ENCODE measurements at places on chromosomes 16 and 17. TPM values are rescaled to one million over a fixed set of nuclear protein-coding genes. Genes with fewer than 3 reads are reported as not detected.

GRCh38 chr16:48105456-48105855 lies 50.3 kb downstream of the ABCC12 start:
- H3K4me3 ChIP-seq, result no peak overlapping the region
- no peaks in the 10 kb centered on the region for H3K27me3 ChIP-seq
- no peaks in the 10 kb centered on the region for H3K36me3 ChIP-seq
- DNase-seq, result no peak

The CCL1 gene
- total RNA-seq, result not detected

- H3K4me1 ChIP-seq, result peaks cover 9% of the 10 kb centered on the region
- no peak overlapping the region for H3K27ac ChIP-seq
- H3K4me3 ChIP-seq, result no peak overlapping the region
- H3K27me3 ChIP-seq, result peaks cover 3% of the 10 kb centered on the region
- no peaks in the 10 kb centered on the region for H3K36me3 ChIP-seq
- no peak for DNase-seq
Observed at GRCh38 chr16:86665929-86666328, 87.6 kb downstream of the FOXL1 start.

The C1QTNF8 gene
- not detected for total RNA-seq

- peaks cover 17% of the 10 kb centered on the region for H3K4me1 ChIP-seq
- H3K36me3 ChIP-seq, result no peaks in the 10 kb centered on the region
- no peak overlapping the region for H3K4me3 ChIP-seq
- no peak for DNase-seq
Observed at GRCh38 chr16:28505489-28506137, 1.0 kb downstream of the IL27 start.

GRCh38 chr16:75244844-75245758 lies 6.3 kb downstream of the BCAR1 start:
- H3K27me3 ChIP-seq, result peaks cover 6% of the 10 kb centered on the region
- no peak overlapping the region for H3K27ac ChIP-seq
- H3K36me3 ChIP-seq, result no peaks in the 10 kb centered on the region
- H3K4me3 ChIP-seq, result no peak overlapping the region
- peaks cover under 1% of the 10 kb centered on the region for H3K4me1 ChIP-seq

The HAP1 gene
- total RNA-seq, result 0.11 TPM

The PRDM7 gene
- not detected for total RNA-seq

The TEX19 gene
- not detected for total RNA-seq
